Forelimb muscle (tissue), 1 donor: ENCODE measurements at places on chromosomes 6 and 20. TPM values are rescaled to one million over a fixed set of nuclear protein-coding genes. Genes with fewer than 3 reads are reported as not detected.

The KHDC1L gene
- 0.54 TPM for polyA plus RNA-seq

DNA sequence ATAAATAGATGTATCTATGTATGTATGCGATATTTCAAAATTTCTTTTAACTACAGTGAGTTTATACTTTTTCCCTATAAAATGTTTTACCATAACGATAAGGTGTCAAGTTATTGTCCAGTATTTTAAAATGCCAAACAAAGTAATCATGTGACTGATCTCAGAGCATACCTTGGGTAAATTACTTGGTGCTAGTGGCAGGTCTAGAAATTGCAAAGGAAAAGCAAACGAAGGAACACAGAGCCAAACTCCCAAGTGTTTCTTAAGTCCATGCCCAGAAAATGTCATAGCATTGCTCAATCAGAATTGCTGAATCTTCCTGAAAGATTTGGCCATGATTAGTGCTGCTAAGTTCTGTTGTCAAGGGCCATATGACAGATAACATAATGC is 77.5 kb downstream of the CAP2 start:
- no peak for DNase-seq

DNA sequence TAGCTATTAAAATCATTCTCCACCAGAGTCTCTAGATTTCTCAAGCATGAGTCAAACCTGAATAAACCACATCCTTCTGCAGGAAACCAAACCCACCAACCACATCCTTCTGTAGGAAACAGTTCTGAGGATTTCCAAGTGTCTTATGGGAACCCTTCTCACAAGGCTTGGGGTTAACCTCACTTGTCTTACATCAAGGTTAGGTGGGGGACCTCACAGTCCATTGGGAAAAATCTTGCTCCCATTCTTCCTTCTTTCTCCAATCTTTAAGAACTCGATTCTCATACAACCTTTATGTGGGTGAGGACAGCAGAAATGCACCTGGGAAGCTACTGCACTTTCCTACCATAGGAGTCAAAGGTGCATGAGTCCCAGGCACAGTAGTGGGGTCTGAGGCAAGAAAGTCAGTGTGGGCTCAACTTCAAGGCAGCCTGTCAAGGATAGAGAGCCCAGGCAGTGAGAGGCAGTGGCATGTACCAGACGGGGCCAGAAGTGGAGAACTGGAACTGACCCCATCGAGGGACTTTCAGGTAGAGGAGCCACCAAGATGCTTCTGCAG is 114.5 kb downstream of the SLC22A3 start:
- no peak for DNase-seq

GRCh38 chr6:125986301-125987025 is at the start of gene TRMT11:
TRMT11 (plus strand) TSS chr6:125986540; CDS start chr6:125986551, 11 bp downstream.
- DNase-seq, result peak; percentile 81

The ZSCAN31 gene
- 8.5 TPM for polyA plus RNA-seq

GRCh38 chr6:47650553-47651432 is 47.6 kb upstream of the ADGRF4 start:
- no peak for DNase-seq

The PROKR2 gene
- not detected for polyA plus RNA-seq

The VSTM2L gene
- polyA plus RNA-seq, result 3.5 TPM

DNA sequence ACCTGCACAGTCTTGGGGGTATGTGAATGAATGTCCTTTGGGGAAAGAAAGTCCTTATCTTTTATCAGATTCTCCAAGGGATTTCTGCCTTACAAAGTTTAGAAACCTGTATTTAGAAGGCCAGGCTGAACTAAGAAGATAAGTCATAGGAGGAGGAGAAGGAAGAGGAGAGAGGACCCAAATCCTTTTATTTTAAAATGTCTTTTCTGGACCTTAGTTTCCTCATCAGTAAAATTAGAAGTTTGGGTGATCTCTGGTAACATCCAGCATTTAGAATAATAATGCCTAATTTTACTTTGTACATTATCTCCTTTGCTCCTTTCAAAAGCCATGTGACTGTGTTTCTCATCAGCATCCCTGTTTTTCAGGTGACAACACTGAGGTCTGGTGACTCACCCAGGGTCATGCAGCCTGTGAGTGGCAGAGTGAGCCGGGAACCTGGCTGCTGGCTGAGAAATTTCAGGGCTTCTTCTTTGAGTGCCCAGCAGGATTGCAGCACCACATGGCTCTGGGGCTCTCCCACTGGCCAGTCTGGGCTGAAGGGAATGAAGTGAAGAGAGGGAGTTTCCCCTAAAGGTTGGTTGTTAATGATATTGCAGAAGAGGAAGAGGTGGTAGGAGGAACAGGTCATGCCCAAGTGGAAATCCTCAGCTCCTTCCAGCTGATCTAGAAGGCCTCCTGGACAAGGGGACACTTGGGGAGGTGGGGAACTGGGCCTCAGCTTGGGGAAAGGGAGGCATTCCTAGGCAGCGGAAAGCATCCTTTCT is 34.0 kb downstream of the VEGFA start:
- DNase-seq, result no peak

DNA sequence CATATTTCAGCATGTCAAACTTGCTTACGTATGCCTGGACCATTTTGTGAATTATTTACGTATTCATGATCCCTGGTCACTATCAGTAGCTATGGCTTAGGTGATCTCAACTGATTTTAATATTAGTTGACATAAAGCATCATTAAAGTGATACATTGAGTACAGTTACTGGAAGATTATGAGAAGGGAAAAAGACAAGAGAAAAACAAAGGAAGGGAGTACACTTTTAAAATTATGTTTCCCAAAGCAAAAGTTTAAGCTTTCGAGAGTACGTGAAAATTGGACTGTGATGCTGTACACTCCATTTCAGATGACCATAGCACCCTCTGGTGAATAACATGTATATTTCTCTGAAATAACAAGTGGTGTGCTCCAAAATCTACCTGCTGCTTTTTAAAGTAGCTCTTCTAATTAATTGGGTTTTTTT is 215.0 kb upstream of the HSF2 start:
- peak; percentile 54 for DNase-seq

- no peak for DNase-seq
Observed at GRCh38 chr6:136656121-136656520, 105.9 kb upstream of the MAP7 start.

DNA sequence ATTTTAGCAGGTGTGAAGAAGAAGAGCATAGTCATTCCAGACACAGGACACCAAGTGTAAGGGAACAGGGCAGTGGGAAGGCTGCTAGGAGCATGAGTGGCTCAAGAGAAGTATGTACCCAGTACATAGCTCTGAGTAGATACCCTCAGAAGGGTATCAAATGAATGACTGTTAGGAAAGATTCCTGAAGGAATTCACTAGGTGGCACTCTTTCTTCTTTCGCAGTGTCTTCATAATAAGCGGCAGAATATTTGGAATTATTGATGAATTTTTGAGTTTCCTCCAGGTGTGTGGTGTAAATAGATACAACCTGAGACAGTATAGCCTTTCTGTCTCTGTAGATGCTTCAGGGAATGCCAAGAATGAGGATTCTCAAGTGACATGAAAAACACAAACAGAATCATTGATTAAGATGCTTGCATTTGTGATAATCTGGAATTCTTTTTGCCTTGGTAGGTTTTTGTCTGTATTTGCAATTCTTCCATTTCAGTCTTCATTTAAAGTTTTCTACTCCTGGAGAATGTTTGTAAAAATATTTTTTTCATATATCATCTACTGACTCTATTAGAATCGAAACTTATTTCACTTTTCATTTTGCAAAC is 264.3 kb upstream of the RIMS1 start:
- no peak for DNase-seq

DNA sequence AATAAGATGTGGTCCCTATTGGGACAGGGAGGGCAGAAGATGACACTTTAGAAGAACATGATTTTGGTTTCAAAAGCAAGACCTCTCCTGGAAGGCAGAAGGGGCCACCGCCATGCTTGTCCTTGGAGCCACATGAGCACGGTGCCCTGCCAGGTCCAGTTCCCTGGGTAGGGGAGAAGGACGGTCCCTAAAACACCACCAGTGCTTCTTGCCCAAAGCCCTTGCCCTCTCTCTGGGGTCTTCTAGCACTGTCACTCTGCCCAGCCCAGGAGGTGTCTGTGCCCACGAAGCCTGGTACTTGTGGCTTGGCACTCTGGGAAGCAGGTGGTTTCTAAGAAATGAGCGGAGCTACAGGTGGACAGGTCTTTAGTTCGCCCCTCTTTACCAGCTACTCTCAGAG is 46.0 kb downstream of the PLCG1 start:
- no peak for DNase-seq

DNA sequence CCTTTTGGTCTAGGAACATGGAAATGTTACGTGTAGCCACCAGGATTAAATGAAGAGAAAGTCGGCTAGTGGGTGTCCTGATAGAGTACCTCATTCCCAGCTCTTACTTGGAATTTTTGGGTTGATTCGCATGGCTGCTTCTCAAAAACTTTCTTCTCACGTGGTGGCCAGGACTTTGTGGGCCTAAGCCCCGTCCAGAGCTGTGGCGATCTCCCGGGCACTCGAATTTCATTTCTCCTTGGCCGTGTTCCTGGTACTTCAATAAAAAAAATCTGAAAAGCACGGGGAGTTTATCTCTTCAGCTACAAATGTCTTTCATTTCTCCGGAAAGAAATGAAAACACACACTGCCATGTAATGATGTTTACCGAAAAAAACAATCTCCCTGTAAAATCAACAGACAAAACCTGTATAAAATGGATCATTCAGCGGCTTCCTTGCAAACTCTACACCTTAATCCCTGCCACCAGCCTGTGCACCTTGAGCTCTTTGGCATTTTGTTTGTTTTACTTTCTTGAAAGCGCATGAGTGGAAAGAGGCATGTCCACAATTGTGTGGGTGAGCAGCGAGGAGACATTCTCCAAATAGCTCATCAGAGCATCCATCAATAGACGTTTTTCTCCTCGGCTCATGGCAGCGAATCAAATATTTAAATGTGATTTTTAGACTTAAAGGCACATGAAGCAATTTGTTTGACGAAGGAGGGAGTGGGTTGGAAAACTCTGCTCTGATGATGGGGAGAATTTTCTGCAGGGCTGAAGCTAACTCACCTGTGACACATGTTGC is 173.1 kb downstream of the TFAP2C start:
- no peak for DNase-seq

DNA sequence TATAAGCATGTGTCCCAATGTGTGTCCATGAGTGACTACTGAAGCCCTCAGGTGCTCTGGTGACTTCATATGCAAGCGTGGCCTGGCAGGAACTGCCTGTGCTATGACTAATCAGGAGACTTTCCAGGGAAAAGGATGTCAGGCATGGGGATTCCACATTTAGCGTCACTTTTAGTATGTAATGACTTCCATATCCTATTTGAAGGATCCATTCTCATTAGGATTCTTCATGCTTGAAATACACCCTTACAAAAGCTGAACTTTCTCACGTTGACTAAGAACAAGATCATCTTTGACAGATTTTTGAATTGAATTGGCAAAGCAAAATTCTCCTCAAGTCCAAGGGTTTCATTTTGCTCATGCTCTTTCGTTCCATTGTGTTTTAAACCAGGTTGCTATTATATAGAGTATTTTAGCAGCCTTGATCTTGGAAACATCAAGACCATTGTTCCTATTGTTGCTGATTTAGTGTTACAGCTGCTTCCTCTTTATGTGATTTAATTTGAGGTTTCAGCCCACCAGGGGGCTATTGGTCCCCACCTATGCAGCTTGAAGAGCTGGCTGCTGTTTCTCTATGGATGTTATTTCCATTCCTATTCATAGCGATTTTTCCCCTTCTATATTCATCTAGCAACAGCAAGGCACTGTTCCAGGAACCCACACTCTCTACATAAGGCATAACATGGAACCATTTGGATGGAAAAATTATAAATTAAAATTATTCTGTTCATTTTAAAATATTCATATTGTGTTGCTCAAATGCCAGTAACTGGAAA is 418.6 kb downstream of the CDKAL1 start:
- DNase-seq, result peak; percentile 51

GRCh38 chr20:59839400-59839799 is 94.0 kb downstream of the SYCP2 start:
- no peak for DNase-seq

GRCh38 chr6:47736083-47736700 is 37.8 kb downstream of the ADGRF4 start:
- DNase-seq, result no peak

DNA sequence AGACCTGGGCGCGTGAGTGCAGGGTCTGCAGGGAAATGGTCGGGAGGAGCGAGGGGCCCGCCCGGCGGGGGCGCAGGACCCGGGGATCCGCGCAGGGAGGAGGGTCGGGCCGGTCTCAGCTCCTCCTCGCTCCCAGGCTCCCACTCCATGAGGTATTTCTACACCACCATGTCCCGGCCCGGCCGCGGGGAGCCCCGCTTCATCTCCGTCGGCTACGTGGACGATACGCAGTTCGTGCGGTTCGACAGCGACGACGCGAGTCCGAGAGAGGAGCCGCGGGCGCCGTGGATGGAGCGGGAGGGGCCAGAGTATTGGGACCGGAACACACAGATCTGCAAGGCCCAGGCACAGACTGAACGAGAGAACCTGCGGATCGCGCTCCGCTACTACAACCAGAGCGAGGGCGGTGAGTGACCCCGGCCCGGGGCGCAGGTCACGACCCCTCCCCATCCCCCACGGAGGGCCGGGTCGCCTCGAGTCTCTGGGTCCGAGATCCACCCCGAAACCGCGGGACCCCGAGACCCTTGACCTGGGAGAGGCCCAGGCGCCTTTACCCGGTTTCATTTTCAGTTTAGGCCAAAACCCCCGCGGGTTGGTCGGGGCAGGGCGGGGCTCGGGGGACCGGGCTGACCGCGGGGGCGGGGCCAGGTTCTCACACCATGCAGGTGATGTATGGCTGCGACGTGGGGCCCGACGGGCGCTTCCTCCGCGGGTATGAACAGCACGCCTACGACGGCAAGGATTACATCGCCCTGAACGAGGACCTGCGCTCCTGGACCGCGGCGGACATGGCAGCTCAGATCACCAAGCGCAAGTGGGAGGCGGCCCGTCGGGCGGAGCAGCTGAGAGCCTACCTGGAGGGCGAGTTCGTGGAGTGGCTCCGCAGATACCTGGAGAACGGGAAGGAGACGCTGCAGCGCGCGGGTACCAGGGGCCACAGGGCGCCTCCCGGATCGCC is 54.2 kb upstream of the HLA-A start:
- DNase-seq, result no peak

GRCh38 chr6:167136376-167136775 is 13.5 kb downstream of the CCR6 start:
- no peak for DNase-seq

DNA sequence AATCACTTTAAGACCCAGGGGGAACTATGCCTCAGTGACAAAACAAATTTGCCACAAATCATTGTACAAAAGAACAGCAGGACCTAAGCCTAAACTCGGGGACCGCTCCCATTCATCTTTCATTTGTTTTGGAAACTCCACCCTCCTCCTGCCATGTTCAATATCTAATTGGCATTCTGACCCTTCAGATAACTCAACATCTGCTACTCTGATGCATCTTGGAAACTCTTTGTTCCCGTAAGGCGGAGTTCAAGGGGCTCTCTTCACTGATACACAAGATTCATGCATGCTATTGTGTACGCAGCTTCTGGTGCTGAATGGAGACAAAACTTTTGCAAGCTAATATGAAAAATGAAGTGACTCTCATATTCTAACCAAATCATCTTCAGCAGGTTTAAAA is 187.6 kb downstream of the ZFP64 start:
- DNase-seq, result no peak

DNA sequence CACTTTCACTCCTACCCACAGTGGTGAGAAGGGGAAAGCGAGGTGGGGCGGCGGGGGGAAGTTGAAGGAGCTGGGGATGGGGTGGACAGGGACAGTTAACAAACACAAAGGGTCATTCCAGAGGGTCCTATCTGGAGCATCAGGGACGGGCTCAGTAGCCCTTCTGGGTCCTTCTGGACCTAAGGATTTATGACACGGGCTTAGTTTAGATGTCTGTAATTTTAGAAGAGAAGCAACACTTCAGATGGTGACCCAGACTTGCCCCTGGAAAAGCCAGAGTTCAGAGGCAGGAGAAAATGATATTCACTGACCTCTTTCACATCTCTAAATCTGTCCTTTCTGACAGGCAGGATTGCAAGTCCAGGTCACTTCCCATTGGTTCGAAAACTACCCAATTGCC is 36.3 kb downstream of the PDE10A start:
- no peak for DNase-seq
